ENCODE measurements at places on chromosomes 11 and 22.

GRCh38 chr22:39859903-39860588 is 33.5 kb downstream of the ENTHD1 start:
- no peak for DNase-seq

DNA sequence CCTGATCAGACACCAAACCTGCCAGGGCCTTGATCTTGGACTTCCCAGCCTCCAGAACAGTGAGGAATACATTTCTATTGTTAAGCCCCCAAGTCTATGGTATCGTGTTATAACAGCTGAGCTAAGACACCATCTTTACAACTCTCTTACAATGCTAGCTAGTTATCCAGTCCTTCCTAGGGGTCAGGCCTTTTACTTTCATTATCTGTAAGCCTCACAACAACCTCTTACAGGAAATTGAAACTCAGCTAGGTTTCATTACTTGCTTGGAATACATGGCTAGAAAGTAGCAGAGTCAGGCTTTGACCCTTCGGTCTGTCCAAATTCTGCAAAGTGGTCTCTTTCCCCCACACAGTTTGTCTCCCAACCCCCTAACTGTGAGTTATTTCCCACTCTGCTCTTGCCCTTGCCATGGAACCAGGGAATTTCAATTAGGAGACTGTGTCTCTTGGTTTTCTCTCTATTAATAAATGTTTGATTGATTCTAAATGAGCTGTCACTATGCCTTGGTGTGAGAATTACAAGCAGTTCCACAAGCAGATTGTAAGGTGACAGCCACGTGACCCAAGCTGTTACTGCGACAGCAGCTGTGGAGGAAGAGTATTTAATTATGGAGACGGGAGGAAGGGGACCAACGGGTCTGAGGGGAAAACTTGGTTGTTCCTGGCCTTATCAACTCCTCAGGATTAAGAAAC is 38.4 kb upstream of the CLMP start:
- no peak for DNase-seq

DNA sequence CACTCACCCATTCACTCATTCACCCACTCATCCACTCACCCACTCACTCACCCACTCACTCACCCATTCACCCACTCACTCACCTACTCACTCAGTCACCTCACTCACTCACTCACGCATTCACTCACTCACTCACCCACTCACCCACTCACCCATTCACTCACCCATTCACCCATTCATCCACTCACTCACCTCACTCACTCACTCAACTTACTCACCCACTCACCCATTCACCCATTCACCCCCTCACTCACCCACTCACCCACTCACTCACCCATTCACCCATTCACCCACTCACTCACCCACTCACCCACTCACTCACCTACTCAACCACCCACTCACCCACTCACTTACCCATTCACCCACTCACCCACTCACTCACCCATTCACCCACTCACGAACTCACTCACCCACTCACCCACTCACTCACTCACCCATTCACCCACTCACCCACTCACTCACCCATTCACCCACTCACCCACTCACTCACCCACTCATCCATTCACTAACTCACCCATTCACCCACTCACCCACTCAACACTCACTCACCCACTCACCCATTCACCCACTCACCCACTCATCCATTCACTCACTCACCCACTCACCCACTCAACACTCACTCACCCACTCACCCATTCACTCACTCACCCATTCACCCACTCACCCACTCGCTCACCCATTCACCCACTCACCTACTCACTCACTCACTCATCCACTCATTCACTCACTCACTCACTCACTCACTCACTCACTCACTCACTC is 13.7 kb downstream of the MUC5AC start:
- DNase-seq = no peak

GRCh38 chr11:132650969-132651720 is 881.2 kb downstream of the OPCML start:
- DNase-seq = no peak

- DNase-seq = no peak
Observed at GRCh38 chr11:133810766-133811165, 34.5 kb downstream of the SPATA19 start.

GRCh38 chr11:19812710-19813109 is 100.1 kb downstream of the NAV2 start:
- no peak for DNase-seq

DNA sequence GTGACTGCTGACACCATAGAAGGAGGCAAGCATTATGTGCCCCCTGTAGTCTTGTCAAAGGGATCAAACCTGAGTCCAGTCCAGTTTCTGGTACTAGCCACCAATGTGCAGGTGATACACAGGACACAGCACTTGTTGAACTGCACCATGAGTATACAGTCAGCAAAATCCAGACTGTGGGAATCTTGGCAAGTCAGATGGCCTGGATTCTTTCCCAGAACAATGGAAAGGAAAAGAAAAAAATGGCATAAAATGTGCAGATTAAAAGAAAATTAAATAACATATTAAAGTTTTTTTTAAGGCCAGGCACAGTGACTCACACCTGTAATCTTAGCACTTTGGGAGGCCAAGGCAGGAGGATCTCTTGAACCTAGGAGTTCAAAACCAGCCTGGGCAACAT is 16.8 kb downstream of the CRY2 start:
- DNase-seq = no peak

- DNase-seq = no peak
Observed at GRCh38 chr11:85231588-85231987, 395.6 kb downstream of the DLG2 start.

GRCh38 chr11:76795290-76795935 is 12.3 kb downstream of the TSKU start:
- no peak for DNase-seq

All from stimulated activated naive CD4-positive, alpha-beta T cell (primary cell).